Inflammatory macrophage treated with lipopolysaccharide for 4 hours (primary cell): ENCODE measurements at places on chromosomes 16 and 17.

DNA sequence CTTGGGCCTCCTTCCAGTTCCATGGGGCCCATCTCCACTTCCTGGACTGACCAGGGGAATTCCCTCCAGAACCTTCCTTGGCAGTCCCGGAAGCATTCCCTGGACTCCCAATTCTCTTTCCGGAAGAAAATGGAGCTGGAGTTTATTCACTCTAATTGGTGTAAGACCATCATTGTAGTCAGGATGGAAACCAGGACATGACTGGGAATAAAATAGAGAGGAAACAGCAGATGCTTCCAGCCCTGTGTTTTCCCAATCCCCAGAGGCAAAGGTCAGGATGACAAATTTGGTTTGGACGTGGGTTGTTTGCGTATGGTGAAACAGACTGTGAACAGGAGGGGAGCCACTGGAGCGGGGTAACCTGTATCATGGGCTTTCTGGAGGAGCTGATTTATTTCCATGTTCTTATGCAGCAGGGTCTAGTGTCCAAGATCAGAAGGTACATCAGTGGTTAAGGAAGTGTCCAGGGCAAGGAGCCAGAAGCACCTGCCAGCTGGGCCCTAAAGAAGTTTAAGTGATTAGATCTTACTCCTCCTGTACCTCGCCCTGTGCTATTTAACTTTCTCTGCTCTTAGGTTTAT, 8.5 kb upstream of the LONP2 start:
- no peak for DNase-seq

DNA sequence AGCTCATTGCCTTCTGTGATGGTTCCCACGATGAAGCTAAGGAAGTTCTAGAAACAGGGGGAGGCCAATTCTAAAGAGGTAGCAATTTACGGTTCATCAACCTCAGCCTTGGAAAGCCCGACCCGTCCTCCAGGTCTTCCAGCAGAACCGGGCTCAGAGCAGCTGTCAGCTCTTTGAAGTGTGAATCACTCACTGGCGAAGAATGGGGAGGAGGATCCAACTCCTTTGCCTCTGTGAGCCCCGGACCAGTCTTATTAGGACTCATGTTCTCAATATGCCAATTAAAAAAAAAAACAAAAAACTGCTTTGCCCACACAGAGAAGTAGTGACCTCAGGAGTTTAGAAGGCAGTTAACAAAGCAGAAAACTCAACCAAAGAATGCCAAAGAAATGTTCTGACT, 31.4 kb downstream of the STX8 start:
- no peak for DNase-seq

- DNase-seq = no peak
Measured at GRCh38 chr17:35011671-35012216, 31.4 kb downstream of the LIG3 start.

GRCh38 chr17:75734674-75735294, 13.5 kb downstream of the ITGB4 start:
- no peak for DNase-seq

DNA sequence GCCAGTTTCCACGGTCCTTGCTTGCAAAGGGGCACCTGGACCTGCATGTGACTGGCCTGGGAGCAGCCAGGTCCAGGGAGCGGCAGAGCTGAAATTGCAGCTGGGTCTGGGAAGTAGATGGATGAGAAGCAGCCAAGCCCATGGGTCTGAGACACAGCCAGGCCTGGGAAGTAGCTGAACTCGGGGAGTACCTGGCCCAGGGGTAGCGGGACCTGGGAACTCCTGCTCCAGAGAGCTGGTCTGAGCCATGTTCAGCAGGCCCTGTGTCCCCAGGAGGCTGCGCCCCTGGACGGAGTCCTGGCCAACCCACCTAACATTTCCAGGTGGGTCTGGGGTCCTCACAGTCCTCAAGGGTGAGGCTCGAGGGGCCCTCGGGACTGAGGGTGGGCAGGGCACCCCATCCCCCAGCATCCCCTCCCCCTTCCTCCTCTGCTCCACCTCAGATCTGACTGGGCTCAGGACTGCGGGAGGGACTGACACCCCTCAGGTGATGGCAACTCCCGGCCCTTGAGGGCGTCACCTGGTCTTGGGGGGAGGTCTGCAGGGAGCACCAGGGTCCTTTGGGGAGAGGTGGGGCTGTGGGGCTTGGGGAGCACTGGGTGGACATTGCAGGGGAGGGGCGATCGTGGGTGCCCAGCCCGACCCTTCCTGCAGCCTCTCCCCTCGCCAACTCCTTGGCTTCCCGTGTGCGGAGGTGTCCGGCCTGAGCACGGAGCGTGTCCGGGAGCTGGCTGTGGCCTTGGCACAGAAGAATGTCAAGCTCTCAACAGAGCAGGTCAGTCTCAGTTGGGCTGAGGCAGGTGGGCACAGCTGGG, 3.0 kb downstream of the MSLN start:
- no peak for DNase-seq

GRCh38 chr17:80349151-80349651, 65.8 kb upstream of the ENDOV start:
- peak; percentile 24 for DNase-seq

GRCh38 chr17:2995886-2996809, 67.3 kb downstream of the OR1D5 start:
- DNase-seq = no peak

DNA sequence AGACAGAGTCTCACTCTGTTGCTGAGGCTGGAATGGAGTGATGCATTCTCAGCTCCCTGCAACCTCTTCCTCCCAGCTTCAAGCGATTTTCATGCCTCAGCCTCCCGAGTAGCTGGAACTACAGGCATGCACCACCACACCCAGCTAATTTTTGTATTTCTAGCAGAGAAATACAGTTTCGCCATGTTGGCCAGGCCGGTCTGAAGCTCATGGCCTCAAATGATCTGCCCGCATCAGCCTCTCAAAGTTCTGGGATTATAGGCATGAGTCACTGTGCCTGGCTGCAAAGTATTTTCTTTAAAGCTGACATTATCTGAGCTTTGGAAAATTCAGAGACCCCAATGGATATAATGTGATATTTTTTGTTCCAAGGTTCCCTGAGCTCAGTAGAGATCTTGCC, 31.1 kb upstream of the SLC6A2 start:
- DNase-seq = no peak

GRCh38 chr17:8922451-8922850, 43.1 kb downstream of the PIK3R5 start:
- peak; percentile 98 for DNase-seq

- no peak for DNase-seq
Measured at GRCh38 chr17:2731807-2732206, 17.6 kb downstream of the CCDC92B start.

GRCh38 chr17:12790249-12791106, 1.2 kb downstream of the ARHGAP44 start:
- no peak for DNase-seq

- no peak for DNase-seq
Measured at GRCh38 chr16:28837672-28838557, 8.2 kb downstream of the TUFM start.

DNA sequence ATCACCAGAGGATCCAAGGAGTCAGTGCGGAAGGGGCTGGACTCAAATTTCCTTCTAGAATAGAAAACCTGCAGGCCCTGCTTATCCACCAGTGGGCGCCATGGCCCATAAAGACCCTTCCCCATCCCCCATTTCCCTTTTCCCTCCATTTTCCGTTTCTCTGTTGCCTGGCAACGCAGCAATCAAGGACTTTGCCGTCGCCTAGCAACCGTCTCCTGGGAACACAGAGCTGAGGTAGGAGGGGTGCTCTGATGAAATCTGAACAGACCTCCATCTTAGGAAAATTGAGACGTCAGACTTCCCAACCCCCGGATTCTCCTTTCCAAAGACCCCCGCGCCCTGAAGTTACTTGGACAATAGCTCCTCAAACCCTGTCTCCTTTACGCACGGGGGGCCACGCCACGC, 5.7 kb downstream of the DLG4 start:
- peak; percentile 58 for DNase-seq

DNA sequence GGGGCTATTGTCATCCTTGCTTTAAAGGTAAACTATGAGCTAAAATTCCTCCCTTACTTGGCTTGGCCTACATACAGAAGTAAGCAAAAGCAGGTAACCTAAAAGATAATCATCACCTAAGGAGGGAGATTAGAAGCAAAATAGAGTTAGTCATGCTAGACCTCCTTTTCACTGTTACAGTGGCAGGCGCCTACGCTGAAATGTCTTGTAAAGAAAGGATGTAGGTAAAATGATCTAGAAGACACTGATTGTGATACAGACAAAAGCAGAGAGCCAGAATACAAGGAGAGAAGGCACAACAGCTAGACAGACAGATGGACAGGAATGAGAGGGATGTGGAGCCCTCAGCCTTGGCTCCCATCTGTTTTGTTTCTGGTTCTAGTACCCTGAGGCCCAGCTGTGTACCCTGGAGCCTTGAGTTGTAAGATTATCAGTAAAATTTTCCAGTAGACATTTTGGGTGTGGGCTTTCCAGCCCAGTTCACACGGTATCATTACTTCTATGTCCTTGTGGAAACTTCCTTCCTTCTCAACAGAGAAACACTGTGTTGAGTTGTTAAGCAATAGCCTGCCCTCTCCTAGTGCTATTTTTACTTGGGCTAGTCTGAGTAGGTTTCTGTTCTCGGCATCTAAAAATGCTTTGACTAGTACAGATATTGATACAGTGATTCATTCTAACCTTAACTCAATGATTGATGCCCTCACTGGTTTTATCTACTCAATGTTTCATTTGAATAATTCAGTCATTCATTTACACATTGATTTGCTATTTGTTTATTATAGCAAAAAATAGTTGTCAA, 7.7 kb upstream of the C16orf78 start:
- DNase-seq = no peak

DNA sequence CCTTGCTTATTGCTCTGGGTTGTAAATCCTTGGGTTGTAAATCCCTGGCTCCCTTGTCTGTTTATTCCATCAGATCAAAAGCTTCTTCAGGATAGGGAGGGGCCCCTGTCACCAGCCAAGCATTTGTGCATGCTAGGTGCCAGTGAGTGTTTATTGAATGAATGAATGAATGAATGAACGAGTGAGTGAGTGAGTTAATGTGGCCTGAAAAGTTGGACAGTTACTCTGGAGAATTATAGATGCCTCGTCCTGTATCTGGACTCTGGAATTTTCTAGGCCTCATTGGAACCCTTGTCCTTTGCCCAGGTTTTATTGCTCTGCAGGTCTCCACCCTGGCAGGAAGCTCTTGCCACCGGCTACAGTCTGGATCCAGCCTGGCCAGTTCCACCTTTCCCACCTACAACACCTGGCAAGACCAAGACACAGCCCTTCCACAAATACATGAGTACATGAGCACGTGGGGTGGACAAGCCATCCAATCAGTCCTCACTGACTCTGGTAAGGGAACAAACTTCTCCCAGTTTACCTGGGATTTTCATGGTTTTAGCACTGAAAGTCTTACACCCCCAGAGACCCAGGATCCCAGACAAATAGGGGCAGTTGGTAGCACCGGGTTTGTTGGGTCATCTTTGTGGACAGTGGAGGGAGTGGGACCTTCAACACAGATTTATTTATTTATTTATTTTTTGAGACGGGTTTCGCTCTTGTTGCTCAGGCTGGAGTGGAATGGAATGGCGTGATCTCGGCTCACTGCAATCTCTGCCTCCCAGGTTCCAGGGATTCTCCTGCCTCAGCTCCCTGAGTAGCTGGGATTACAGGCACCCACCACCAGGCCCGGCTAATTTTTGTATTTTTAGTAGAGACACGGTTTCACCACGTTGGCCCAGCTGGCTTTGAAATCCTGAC, 14.7 kb upstream of the CDH1 start:
- no peak for DNase-seq

DNA sequence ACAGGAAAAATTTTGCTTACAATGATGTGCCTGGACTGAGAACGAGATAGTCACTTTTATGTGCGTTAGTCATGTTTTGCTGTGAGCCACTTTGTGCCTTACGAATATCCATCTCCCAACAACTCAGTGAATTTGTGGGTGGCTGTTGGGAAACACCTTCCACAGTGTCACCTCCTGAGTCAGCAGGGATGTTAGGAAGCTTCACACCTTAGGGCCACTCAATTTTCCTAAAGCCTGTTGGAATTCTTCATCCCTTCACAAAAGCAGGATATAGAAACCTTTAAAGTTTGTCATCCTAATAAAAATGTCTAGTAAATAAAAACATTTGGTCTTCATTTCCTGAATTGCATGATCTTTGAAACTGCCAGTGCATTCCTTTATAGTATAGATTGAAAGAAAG, 4.3 kb upstream of the KRTAP3-1 start:
- DNase-seq = no peak

DNA sequence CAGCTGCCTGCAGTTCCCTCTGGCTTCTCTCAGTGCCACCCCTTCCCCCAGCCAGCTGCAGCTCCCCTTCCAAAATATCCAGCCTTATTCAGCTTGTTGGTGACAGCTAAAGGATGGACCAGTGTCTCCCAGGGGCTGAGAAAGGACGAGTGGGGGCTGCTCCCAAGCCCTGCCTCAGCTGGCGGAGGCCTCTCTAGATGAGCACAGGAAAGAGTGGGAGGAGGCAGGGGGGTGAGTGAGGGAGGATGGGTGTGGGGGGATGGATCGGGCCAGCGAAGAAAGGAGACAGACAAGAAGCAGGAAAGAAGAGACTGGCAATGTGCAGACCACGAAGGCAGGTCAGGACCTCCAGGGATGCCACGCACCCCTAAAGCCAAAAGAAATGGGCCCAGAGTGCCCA, 17.5 kb downstream of the PIPOX start:
- DNase-seq = no peak

DNA sequence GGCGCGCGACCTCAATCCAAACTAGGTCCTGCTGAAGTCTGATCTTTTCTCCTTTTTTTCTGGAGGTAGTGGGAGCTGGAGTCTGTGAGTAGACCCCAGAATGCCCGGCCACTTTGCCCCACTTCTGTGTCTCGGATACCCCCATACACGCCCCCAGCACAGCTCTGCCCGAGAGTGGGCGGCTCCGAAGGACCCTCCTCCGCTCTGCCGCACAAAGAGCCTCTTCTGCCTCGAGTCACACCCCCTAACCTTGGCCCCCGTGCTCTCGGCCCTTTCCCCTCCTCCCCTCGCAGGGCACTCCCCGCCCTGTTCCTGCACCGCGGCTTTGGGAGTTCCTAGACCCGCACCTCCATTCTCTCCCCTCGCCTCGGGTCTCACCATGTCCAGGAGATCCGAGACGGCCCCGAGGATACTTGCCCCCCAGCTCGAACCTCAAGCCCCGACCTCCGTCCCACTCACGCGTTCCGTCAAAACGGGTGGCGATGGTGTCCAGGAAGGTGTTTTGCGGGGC, 476 bp downstream of the KCNH4 start:
- DNase-seq = no peak

DNA sequence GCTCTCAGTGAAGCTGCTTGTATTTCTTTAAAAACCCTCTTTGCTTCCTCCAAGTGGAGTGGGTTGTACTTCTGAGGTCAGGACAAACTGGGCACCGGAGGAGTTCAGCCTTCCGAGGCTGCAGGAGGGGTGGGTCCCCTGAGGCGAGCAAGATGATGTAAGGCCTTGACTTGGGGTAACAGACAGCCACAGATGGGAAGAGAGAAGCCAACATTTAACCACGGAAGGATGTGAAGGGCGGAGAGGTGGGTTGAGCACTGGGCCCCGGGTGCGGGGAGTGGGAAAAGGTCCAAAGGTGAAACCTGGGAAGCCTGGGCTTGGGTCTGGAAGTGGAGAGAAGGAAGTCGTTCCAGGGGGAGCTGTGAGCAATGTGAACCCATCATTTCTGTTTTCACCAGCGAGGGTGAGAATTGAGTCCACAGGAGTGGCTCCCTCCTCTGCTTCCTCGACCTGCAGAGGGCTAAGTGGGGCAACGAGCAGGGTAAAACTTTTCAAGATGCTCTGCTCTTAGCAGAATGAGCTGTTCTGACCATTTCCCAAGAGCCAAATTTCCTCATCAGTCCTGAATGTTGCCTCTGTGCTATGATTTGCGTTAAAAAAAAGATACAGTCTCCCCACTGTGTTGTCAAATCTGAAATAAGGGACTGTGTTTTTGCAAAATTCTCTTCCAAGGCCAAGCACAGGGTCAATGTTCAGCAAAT, 137.7 kb upstream of the CRHR1 start:
- DNase-seq = no peak
